ENCODE measurements at places on chromosomes 16 and 17.

DNA sequence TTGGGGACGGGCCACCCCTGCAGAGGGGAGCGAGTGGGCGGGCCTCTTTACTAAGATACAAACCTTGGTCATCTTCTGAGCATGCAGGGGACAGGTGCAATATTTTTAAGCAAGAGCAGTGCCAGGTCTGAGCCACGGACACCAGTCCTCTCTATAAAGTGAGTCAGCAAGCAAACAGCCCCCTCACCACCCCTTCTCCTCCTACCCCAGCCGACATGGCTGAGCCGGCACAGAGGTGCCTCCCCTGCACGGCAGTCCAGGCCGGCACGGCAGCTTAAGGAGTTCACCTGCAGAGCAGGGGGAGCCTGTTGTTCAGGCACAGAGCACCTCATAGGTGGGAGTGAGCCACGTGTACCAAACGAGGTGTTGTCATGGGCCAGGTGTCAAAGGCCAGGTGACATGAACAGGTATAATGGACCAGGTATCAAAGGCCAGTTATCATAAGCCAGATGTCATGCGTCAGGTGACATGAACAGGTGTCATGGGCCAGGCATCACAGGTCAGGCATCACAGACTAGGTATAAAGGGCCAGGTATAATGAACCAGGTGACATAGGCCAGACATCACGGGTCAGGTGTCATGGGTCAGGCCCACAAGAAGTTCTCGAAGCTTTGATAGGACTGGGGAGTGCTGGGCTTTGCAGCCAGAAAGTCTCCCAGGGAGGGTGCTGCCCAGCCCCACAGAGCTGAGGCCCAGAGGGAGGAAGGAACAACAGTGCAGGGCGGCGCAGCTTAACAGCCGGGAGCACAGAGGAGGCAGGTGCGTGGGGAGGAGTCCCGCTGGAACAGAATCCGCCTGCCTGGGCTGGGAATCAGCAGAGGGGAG lies 42.6 kb upstream of the ZNF469 start:
- no peak for DNase-seq

DNA sequence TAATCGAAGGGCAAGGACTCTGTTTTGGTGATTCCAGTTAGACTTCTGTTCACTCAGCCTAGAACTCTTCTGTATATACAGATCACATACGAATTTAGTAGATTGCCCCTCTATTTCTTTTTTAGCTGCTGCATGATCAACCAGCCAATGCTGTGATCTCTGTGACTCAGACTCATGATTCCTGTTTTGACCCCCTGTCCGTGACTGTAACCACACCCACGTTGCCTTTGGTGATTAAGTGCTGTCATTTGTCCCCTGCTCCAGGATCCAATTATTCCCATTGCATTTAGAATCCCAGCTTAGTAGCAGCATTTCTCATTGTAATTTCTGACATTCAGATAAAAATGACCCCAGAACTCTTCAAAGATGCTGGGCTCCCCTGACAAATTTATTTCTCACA lies 545.7 kb downstream of the NPIPA7 start:
- no peak for DNase-seq

GRCh38 chr17:76414334-76415295 lies 30.2 kb downstream of the SPHK1 start:
- no peak for DNase-seq

- DNase-seq = peak; percentile 61
Measured at GRCh38 chr16:68377667-68378393, 67.0 kb downstream of the PRMT7 start.

DNA sequence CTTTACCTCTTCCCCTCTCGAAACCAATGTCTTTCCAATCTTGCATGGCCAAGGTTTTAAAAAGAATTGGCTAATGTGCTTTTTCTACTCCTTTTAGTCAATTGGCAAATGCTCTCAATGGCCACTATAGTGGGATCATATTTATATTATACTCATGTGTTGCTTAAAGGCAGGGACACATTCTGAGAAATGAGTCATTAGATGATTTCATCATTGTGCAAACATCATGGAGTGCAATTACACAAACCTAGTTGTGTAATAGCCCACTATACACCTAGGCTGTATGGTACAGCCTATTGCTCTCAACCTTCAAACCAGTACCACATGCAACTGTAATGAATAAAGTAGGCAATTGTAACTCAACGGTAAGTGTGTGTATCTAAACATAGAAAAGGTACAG lies 180.9 kb downstream of the HS3ST3A1 start:
- DNase-seq = no peak

- DNase-seq = no peak
Measured at GRCh38 chr17:9287306-9287705, 266.0 kb downstream of the NTN1 start.

DNA sequence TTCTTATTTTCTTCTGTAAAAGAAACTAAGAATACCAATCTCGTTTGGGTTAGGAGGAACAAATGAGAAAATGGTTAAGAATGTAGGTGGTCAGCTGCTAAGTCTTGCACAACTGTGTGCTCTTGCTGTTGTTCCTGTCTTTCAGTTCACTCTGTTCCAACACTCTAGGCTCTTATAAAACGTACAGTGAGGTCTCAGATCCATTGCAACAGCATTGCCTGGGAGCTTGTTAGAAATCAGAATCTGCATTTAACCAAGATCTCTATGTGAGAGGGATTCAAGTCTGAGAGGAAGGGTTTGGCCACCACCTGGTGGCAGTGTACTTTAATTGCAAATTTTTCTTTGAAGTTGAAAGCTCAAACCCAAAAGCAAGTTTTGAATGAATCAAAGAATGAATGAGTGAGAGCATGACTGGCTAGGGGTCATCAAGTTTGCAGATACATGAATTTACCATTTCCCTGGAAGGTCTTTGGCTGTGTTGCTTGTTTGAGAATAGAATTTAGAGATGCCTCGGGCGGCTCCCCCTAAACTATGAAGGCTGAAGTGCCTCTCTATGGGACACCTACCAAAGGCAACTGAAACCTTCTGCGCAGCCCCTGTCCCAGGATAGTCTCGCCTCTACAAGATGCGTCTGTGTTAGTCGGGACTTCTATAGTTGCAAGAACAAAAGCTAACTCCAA lies 2.5 kb downstream of the ALOX15B start:
- DNase-seq = no peak

GRCh38 chr17:31321481-31321880 lies at the start of gene EVI2A:
Gene EVI2A (minus strand): TSS chr17:31321622. CDS start chr17:31319013, 2,609 bp downstream.
- DNase-seq = no peak

DNA sequence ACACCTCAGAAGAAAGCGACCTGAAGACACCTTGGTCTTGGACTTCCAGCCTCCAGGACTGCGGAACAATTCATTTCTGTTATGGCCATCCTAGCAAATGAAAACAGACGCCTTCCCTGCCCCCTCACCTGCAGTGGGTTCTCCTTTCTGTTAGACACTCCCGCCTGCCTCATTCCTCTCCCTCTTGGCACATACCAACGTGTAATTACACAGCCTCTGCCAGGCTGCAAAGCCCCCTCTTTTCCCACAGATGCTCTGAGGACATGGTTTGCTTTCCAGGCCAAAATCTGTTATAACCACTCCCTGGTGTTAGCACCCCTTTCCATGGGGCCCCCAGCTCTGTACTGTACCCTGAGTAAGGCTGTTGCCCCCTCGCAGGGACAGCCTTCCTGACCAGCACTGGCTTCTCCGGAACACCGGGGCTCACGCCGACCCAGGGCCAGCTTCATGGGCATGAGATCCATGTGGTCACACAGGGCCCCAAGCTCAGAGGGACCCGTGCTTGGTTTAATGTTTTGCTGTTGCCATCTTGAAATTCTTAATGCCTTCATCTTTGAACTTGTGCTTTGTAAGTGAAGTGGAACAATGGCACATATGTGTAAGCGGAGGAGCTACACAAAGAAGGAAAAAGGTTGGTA lies 64.1 kb downstream of the SDK2 start:
- no peak for DNase-seq

- DNase-seq = no peak
Measured at GRCh38 chr16:15427648-15428239, 6.6 kb upstream of the BMERB1 start.

DNA sequence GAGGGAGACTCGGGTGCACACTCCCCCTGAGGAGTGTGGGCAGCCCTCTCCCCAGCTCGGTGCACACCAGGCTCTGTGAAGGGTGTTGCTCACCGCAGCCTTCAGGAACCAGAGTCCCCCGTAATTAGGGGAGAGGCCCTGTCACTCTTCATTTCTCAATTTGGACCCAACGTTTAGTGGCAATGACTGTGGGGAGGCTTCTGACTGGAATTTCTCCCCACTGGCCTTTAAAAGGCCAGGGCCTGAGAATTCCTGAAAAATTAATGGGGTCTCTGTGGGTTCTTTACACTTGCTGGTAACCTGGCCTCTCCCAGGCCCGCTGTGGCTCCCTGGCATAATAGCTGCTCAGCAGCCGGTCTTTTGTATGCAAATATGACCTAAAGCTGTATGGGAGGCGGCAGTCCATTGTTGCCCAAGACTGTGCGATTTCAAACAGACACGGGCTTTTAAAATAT lies 209.7 kb downstream of the MSI2 start:
- no peak for DNase-seq

All from cerebellar nuclear complex (tissue), 1 donor.